Activated CD4-positive, alpha-beta T cell treated with anti-CD3 and anti-CD28 coated beads, Interleukin-2, Interleukin-4, amounts not matched to agents 100 ng/mL and 50 ng/mL, durations not matched to agents 16 hours and 8 hours (primary cell): ENCODE measurements at places on chromosomes 6 and 20.
A peak's percentile ranks its signal among the peaks of the same experiment; 100 is the strongest.

- DNase-seq = no peak
Measured at GRCh38 chr6:88813045-88813444, 150.4 kb downstream of the RNGTT start.

GRCh38 chr6:71168233-71168765, 120.3 kb upstream of the OGFRL1 start:
- no peak for DNase-seq

DNA sequence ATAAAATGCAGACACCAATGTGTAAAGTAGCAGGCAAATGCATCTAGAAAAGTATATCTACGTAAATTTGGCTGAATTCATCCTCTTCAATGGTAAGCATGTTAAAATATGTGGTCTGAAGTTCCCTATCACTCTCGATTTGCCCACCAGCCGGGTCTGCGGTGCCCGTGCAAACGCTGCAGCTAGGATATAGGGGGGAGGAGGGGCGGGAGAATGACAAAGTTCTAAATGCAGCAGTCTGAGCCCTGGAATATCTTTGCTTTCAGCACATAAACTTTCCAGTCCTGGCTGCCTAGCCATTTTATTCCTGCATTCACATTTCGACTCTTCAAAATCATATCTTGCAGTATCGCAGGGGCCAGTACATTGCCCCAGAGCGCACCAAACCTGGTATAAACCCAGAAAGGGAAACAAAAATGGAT, 708 bp downstream of the NRN1 start:
- DNase-seq = no peak

GRCh38 chr20:21613512-21613911, 92.0 kb upstream of the PAX1 start:
- DNase-seq = no peak

- DNase-seq = no peak
Measured at GRCh38 chr20:58075586-58076345, 152.7 kb downstream of the ANKRD60 start.

- no peak for DNase-seq
Measured at GRCh38 chr6:138652824-138653223, 120.7 kb upstream of the CCDC28A start.

DNA sequence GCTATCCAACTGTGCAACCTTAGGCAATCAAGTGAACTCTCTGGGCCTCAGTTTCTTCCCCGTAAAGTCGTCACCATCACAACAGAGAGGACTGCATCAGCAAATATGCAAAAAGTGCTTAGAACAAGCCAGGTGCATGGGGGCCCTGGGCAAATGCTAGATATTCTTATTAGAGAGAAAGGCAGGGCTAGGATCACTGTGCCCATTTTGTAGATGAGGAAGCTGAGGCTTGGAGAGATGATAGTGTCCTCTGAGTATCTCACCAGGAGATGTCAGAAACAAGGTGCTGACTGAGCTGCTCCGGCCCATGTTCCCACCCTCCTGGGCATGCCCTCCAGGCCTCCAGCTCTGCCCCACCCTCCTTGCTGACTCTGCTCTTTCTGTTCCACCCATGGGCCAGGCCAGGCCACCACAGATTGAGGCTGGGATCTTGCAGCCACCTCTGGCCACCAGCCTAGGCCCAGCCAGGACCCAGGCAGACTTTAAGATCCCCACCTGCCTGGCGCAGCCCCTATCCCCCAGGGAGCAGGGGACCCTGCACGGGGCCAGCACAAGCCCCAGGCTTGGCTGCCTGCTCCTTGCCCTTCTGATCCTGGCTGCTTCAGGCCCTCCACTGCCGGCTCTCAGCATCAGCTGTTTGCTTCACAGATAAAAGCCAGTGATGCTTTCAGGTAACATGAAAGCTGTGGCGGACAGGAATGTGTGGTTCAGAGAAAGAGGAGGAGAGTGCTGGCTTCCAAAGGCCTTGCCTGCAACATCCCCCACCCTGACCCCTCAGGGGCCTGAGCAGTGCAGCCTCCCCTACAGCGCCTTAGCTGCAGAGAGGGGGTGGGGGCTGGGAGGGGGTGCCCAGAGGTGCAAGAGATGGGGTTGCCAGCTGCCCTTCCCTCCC, 47.6 kb downstream of the GRM4 start:
- DNase-seq = no peak

DNA sequence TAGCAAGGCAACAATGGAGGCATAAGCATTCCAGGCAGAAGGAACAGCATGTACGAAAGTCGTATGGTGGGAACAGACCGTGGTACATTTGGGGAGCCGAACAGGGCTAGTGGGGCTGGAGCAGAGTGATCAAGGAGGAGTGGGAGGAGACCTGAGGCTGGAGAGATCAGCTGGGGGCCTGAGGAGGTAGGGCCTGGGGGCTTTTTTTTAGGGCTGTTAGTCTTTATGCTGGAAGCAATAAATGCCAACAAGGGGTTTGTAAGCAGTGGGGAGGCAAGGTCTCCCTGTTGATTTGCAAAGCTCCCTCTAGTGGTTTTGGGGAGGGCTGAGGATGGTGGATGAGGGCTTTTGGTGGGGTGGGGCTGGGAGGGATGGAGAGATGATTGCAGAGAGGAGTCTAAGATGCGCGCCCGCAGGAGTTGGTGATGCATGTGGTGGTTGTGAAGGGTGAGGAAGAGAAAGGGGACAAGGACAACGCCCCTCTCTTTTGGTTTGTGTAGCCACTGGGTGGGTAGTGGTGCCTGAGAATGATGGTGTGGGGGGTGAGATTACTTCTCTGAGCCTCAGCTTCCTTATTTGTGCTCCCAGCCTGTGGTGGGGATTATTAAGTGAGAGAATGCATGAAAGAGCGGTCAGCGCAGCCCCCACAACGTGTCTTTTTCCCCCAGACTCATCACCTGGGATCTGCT, 74.1 kb upstream of the TOX2 start:
- peak; percentile 69 for DNase-seq

DNA sequence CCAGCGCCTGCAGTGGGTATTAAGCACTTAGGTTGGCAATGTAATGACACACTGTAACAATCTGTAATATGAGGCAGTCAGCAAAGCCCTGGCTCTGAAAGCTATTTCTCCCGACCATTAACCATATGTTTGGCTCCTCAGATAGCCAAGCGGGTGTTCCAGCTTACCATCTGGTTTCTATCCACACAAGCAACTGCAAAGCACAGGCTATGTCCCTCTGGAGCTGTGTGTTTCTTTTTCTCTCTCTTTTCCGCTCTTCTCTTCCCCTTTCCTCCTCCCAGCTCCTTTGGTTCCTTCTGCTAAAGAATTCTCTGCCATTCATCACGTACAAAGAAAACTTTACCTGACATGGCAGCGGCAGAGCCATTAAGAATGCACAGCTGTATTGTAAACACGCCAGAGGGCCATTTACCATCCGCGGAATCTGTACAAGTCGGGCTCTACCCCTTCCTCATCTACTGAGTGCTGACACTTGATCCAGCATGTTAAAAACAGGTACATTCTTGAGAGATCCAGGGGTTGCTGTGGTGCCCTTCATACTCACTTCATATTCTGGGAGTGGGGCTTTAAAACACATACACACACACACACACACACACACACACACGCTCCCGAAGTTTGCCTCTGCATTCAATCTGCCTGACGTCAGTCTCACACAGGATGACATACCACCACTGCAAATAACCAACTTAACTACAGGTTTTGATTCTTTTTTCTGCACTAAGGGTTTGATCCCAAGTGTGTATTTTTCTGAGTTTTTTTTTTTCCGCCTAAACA, 77.2 kb downstream of the BACH2 start:
- no peak for DNase-seq

DNA sequence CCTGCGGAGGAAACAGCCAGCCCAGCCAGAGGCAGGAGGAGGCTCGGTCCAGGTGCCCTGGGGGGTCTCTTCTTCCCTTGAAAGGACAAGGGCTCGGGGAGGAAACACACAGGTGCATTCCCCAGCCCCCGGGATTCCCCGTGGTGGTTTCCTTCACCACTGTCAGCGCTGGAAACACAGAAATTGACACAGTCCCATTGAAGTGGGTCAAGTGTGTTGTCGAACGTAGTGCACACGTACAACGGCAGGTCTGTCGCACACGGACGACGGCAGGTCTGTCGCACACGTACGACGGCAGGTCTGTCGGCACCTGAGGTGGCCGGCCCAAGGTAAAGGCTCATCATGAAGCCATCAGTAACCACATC, 80.9 kb downstream of the DLL1 start:
- DNase-seq = no peak

- no peak for DNase-seq
Measured at GRCh38 chr20:2652724-2653555, 508 bp downstream of the NOP56 start.

GRCh38 chr6:135922174-135922573, 70.7 kb downstream of the PDE7B start:
- no peak for DNase-seq

GRCh38 chr6:140271759-140272377, 897.4 kb upstream of the CITED2 start:
- no peak for DNase-seq

DNA sequence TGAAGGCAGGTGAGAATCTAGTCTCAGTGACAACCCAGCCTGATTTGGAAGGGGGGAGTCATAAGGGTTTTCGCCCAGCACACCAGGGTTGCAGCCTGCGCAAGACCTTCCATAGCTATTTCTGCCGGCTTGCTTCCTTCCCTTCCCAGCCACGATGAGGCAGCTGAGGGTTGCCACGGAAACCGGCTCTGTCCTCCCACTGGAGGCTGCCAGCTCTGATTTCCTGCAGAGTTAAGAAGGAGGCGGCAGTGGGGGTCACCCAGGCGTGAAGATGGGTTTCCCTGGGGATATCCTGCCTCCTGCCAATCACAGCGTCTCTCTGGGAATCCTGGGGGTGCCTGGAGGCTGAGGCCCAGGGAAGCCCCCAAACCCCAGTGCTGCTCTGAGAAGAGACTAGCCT, 23.1 kb upstream of the KCNB1 start:
- no peak for DNase-seq

DNA sequence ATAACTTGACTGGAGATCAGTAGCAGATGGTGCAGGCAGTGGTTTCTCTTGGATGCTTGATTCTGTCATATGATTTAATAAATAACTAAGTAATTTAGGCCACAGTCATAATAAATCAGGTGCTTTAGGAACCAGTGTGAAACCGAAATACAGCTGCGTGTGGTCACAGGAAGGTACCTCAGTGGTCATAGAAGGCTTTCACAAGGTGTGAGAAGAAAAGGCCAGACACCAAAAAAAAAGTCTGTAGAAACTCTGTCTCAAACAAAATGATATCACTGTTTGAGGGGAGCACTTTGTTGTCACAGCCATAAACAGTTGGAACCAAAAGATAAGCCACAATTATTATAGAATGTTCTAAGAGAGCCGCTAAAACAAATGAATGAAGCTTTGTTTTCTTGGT, 56.5 kb downstream of the ARMC2 start:
- DNase-seq = no peak

DNA sequence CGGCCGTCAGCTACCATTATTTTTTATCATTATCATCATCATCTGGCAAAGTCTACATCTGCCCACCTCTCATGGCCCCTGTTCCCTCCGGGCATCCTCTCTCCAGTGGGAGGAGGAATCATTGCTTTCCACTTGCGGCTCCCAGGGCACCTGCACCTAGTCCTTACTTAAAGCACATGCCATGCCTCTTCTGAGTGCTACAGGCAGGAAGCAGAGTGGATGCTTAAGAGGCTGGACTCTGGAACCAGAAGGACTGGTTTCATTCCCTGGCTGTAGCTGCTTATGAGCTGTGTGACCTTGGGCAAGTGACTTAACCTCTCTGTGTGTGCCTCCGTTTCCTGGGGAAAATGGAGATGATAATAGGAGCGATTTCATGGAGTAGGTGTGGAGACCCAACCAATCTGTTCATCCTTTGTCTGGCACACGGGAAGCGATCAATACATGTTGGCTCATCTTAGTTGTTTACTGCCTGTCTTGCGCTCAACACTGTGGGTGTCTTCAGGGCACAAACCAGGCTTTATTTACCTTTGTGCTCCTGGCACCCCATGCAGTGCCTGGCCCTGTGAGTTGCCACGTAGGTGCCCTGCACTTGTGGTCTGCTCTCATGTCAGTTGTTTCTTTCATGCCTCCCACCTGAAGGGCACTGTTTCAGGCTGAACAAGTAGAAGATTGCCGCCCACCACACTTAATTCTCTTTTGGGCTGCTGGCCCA, 317.0 kb upstream of the SULF2 start:
- DNase-seq = no peak
